H4 (cell line): ENCODE measurements at places on chromosomes 12 and 14.

DNA sequence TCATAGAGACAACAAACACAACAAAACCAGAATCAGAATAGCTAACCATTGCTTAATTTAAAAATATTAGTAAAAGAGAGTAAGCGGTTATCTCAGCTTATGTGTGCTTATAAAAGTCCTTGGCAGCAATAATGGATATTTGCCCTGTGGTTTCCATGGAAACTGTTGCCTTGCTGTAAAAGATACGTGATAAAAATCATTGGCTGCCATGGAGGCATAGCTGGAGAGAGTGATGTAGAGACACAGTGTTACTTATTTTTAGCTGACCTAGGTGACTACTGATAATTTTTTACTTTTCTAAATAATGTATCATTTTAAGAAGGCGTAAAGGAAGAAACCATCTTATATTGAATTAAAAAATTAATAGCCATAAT, 92.9 kb downstream of the ERC1 start:
- peak; percentile 65 for DNase-seq

DNA sequence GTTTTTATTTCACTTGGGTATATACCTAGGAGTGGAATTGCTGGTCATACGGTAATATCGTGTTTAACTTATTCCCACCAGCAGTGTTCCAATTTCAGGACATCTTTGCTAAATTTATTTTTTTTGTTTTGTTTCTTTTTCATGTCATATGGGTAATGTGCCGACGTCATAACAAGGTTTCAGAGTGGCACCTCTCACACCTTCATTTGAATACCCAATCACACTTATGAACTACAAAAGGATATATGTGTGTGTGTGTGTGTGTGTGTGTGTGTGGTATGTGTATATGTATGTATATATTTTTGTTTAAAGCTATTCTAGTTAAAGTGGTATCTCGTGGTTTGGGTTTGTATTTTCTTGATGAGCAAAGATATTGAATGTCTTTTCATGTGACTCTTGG, 12.1 kb downstream of the TRAF3 start:
- DNase-seq, result no peak

DNA sequence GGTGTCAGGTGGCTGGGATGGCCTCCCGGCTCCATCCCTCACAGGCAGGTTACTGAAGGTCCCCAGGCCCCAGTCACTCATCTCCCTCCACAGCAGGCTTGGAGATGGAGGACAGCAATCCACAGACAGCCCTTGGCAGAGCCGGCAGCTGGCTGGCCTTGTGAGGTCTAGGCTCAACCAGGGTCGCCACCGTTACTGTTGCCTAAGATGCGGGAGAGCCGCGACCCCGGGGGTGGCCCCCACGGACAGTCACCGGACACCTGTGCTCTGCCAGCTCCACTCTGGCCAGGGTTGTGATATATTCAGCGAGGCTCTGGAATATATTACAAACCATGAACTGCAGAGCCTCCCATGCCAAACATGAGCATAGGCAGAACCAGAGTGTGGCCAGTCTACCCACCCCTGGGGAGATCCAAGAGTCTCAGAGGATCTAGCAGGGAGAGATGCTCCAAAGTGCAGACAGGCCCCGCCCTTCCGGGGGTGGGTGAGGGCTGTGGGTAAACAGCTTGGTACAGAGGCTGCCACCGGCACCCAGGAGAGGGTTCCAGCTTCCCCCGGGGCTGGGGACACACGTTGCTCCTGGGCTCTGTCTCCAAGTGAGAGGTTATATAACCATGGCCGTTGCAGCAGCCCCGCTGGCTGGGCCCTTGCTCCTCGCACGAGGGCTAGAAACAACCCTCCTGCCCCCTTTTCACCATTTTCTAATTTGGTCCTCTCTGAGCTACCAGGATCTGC, 55.9 kb upstream of the DIO3 start:
- DNase-seq, result no peak

GRCh38 chr14:75648066-75648838, 12.4 kb downstream of the ERG28 start:
- peak; percentile 86 for DNase-seq

DNA sequence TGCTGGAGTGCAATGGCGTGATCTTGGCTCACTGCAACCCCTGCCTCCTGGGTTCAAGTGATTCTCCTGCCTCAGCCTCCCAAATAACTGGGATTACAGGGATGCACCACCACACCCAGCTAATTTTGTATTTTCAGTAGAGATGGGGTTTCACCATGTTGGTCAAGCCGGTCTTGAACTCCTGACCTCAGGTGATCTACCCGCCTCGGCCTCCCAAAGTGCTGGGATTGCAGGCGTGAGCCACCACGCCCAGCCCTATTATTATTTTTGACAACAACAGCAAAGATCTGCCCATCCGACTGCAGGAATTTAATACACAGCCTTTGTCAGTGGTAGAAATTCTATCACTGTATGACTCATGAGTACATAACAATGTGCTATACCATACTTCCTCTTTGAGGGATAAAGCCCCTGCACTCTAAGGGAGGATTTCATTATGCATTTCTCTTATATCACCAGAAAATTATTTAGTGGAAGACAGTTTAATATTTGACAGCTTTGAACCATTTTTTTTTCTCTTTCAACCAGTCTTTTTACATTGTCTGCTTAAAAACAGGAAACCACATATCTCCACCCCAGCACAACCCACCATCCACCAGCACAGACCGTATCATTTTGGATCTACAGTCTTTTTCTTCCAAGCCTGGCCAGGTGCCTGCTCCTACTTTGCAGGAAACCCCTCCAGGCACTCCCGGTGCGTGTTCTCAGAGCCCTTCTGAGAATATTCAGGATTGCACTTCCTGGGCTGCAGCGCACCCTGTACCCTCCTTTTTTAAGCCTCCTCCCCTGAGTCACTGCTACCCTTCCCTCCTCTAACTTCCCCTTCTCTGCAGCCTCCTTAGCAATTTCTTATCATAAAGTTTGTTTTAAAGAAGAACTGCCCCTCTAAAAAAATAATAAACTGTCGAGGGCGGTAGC, 594 bp downstream of the ARHGDIB start:
- DNase-seq, result peak; percentile 13

DNA sequence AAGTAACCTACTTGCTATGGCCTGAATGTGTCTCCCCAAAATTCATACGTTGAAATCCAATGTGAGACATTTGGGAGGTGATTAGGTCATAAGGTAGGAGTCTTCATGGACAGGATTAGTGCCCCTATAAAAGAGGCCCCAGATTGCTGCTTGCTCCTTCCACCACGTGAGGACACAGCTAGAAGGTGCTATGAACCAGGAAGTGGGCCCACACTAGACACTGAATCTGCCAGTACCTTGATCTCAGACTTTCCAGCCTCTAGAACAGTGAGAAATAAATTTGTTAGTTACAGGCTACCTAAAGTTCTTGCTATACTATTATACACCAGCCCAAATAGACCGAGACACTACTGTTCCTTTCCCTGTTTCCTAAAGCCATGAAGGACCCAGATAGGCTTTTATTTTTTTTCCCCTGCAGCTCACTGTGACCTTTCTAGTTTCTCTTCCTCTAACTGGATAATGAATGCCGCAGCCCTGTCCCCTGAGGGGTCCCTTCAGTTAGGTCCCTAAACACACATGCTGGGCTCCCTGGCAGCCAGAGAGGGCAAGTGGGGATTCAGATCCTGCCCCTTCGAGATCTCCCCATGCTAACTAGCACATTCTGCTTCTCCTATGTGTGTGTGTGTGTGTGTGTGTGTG, 19.3 kb downstream of the SLC25A3 start:
- DNase-seq, result no peak

DNA sequence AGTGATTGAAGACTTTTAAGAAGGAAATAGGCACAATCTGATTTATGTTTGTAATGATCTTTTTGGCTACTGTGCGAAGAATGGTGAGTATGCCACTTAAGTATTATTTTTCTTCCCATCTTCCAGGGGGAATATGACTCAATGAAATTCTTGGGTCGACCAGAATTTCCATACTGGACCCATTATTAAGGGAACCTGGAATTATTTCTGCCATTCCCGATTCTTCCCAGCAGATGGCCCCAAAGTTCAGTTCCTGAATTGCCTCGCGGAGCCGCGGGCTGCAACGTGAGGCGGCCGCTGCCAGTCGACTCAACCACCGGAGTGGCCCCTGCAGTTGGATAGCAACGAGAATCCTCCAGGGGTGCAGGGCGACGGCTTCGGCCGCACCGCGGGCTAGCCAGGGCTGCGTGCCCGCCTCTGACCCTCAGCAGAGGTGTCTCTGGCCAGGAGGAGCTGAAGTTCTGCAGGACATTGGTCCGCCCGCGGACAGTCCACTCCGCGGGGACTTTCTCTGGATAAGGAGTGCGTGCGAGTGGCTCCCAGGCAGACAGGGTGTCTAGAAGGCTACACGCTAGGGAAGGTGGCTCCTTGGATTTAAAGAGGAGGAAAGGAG, 628 bp upstream of the TSHR start:
- DNase-seq, result peak; percentile 57

DNA sequence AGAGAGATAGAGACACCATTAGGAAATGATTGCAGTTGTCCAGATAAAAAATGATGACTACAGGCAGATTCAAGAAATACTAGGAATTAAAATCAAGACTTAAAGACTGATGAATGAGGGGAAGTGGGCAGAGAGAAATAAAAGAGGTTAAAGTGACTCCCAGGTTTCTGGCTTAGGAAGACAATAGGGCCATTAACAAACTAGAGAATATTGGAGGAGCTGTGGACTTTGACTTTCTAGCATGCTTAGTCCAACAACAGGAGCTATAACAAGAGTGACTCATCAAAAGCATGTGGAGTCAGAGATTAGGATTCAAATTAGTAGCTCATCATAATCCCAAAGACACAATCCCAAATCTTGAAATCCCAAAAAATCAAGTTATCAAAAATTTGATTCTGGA, 101.5 kb downstream of the BMP4 start:
- DNase-seq, result no peak
